ENCODE measurements at places on chromosomes 3 and 15.

GRCh38 chr3:186909078-186909853, 21.1 kb upstream of the ST6GAL1 start:
- DNase-seq = no peak

DNA sequence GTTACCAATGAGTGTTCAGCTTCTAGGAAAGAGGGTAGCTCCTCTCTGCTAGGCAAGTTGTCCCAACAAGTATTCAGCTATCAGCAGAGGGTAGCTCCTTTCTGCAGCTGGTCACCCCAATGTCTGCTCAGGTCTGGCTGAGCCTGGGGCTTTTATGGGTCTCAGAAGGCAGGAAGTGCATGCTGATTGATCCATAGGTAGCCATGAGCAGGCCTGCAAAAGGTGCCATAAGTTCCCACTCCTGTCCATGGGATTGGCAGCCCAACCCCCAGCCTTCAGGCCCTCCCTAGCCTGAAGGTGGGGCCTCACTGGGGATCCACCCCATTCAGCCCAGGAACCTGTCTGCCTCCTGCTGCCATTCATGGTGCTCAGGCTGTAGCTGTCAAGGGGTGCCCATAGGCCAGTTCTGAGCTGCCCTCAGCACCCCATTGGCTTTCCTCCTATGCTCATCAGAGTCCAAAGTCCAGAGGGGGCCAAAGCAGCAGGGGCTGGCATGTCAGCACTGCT, 34.6 kb upstream of the DNAJC13 start:
- no peak for DNase-seq

- no peak for DNase-seq
These were observed 151.1 kb upstream of the HES1 start for GRCh38 chr3:193984876-193985275.

DNA sequence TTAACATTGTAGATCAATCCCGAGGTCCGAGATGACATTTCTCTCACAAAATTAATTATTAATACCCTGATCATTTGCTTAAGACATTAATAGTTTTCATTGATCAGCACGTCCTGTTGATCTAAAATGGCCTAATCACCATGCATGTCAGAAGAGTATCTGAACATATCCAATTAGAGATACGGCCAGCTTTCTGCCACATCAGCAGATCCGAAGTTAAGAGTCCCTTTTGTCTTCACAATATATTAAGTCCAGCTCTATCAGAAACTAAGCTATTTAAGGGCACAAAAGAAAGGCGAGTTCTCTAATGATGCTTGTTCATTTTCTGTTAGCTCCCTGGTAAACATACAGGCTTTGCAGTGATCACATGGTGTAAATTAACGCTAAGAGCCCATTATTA, 470.3 kb downstream of the CNTN4 start:
- no peak for DNase-seq

- DNase-seq = peak; percentile 82
These were observed 132.1 kb downstream of the LPP start for GRCh38 chr3:188286087-188286513.

DNA sequence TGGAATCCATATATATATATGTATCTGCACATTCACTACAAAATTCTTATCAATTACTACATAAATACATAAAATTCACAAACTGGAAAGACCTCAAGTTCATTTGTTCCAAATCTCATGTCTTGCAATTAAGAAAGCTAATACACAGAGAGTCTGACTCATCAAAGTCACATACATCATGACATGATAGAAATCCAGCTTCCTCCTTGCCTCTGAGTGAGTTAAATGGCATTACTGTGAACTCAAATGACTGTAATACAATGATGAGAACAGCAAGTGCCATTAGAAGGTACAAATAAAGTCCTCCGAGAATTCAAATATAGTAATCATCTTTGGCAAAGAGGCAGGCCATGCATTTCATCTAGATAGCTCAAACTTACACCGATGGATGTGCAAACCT, 55.1 kb upstream of the AGTR1 start:
- DNase-seq = no peak

- no peak for DNase-seq
These were observed 1552.3 kb downstream of the OTOL1 start for GRCh38 chr3:163048881-163049280.

- DNase-seq = no peak
These were observed 223.3 kb downstream of the UACA start for GRCh38 chr15:70539912-70540530.

GRCh38 chr3:148229107-148229506, 468.6 kb upstream of the AGTR1 start:
- no peak for DNase-seq

DNA sequence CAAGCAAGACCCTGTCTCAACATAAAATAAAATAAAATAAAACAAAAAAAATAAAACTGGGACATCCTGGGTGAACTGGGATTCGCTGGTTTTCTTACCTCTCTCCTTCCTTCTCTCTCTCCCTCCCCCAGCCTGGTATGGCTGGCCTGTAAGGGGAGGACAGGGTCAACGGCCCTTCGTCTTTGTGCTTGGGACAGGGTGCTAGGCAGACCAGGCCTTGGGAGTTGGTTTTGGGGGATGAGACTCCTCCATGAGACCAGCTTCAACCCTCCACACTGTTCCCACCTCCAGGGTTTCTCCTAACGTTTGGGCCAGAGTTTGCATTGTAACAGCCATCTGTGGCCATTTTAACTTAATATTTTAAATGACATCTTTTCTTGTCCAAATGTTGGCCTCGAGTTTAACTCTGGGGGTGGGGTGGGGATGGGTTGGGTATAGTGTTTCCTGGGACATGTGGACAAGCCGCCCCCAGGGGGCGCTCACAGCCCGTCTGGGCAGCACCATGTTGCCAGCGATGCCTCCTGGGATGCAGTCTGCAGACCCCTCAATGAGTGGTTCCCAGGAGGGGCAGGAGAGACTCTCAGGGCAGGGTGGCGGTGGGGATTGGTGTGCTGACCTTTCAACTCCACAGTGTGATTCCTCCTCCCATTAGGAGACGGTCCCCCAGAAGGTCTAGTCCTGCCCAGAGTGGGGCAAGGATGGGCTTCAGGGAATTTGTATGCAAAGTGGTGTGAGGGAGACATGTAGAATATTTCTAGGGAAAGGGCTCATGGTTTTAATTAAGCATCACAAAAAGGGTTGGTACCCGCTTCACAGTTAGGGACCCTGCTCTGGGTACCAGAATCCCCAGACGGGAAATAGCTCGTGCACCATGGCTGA, 37.7 kb upstream of the LCTL start:
- peak; percentile 27 for DNase-seq

DNA sequence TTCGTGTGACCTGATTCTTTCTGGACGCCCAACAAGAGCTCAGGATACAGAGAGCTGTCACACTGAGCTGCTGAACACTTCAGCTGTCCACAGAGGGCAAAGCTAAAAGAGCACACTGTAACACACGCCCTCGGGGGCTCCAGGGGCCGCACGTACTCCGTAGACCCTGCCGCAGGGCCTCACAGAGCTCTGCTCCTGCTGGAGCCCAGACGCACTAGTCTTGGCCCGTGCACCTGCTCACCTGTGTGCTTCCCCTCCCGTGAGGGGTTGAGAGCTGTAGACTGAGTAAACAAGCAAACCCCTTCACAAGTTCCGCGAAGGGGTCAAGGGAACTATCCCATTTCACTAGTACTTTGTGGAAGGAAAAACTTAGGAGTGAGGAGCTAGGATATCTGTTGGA, 30.7 kb upstream of the TUSC7 start:
- no peak for DNase-seq

GRCh38 chr3:17431004-17431403, 311.4 kb downstream of the TBC1D5 start:
- DNase-seq = peak; percentile 7

GRCh38 chr15:24675332-24676144, at the start of gene NPAP1:
NPAP1 (plus strand) TSS chr15:24675775; CDS start chr15:24675868, 93 bp downstream.
- no peak for DNase-seq

Data from Panc1 (cell line).